NCI-H2081 treated with DMSO at 0.1 percent for 48 hours (cell line): ENCODE measurements at places on chromosomes 4 and X.

- no peak for DNase-seq
These were observed 1.2 kb downstream of the CD38 start for GRCh38 chr4:15779306-15779705.

GRCh38 chr4:15659768-15660570, 4.8 kb upstream of the FBXL5 start:
- no peak for DNase-seq

DNA sequence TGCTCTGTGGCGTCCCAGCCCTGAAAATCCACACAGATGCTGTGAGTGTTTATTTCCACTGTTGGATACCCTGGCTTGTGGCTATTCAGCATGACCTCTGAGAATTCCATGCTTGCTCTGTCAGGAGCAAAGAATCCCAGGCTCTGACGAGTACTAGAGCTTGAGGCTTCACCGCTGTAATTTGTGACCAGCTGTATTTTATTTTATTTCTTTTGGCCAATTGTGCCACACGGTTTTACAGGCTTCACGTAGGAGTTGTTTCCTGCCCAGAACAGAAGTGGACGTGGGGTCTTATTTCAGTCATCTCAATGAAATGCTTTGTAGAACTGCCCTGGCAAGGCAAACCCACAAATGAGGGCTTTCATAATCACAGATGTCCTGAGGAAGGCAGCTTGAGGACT, 69.4 kb upstream of the CLDN34 start:
- DNase-seq = no peak

GRCh38 chr4:9970399-9971011, 50.8 kb downstream of the SLC2A9 start:
- no peak for DNase-seq

- DNase-seq = no peak
These were observed 7.4 kb downstream of the ZNF81 start for GRCh38 chrX:47844117-47844516.

GRCh38 chr4:7662507-7662846, 227.7 kb upstream of the PSAPL1 start:
- DNase-seq = no peak

DNA sequence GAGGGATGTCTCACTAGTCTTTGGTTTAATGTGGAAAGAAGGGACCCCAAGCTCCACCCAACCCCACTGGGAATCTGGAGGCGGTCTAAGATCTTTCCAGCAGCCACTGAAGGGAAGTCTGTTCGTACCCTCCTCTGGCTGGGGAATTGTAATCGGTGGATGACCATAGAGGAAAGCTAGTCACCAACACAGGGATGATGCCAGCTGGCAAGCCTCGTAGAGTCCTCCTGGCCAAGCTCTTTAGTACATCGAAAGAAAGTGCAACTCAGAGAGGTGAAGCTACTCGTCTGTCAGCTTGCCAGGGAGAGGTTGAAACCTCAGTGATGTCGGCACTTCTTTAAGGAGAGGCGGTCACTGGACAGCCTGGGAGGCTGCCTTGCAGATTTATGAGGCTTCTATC, 58.7 kb downstream of the MAMLD1 start:
- no peak for DNase-seq

DNA sequence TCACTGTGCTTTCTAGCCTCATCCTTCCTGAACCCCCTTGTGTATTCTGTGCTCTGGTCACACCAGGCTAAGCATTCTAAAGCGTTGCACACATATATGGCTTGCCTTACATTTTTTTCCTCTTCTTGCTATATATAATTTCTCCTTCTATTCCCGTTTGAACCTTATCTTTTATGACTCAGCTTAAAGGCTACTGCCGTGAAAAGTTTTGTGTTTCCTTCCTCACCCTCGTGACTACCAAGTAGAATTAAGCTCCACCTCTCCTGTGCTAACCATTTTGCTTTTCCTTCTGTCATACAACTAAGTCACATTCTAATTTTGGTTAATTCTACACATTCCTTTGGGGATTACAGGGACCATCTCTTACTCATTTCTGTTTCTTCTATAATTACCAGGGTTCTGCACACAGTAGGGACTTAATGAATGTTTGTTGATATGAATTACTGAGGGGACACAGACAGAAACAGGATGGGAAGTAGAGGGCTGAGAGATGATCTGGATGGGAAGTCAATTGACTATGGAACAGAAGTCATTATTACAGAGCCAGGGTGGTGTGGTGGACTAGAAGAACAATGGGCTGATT, 67.1 kb downstream of the DOCK11 start:
- DNase-seq = no peak

DNA sequence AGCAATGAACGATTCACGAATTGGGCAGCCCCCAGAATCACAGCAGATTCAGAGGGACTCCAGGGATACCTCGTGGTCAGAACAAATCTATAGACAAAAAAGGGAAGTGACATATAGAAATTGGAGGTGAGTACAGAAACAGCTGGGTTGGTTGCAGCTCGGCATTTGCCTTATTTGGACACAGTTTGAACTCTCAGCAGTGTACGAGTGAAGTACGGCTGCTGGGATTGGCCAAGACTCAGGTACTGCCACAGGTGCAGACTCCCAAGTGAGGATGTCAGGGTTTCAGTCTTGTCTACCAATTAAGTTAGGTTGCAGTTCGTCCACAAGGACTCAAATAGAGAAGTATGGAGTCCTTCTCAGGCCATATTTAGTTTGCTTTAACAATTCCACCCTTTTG, 28.2 kb downstream of the HTT-AS start:
- DNase-seq = no peak

GRCh38 chrX:4277122-4277521, 563.7 kb upstream of the PRKX start:
- DNase-seq = no peak

DNA sequence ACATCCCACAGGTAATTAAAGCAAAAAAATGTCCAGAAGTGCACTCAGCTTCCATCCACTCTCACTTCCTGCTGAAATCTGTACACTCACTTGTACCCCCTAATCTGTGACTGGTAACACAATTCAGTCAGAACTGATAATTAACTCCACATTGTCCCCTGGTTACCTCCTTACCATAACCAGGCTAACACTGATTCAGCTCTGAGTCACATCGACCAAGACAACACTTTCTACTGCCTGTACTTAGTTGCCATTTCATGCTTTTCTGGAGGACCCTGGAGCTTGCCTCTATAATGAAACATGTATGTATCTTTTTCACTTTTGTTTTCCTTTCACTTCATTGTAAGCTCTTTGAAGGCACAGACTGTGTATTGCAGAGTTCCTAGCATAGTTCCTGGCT, 130.9 kb upstream of the GABRG1 start:
- no peak for DNase-seq

- DNase-seq = peak; percentile 24
These were observed 41.0 kb upstream of the UCP1 start for GRCh38 chr4:140609548-140610425.

GRCh38 chr4:31557437-31557836, 837.3 kb downstream of the PCDH7 start:
- no peak for DNase-seq
